ENCODE measurements at places on chromosomes 13 and 19.

DNA sequence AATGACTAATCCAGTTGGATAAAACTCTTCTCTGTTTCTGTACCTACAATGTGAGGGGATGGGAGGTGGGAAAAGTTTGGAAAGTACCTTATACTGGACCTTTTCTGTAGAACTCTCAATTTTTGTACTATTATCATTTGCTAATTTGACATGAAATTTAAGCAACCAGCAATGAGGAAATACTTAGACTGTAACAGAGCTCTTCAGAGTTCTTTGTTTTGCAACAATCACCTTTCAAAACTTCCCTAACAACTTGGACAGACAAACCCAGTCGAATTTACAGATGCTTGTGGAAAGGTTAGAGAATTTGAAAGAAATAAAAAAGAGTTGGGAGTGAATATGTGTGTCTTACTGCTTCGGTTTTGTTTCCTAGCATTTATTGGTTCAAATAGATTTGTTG, 16.8 kb downstream of the KBTBD7 start:
- DNase-seq: no peak

DNA sequence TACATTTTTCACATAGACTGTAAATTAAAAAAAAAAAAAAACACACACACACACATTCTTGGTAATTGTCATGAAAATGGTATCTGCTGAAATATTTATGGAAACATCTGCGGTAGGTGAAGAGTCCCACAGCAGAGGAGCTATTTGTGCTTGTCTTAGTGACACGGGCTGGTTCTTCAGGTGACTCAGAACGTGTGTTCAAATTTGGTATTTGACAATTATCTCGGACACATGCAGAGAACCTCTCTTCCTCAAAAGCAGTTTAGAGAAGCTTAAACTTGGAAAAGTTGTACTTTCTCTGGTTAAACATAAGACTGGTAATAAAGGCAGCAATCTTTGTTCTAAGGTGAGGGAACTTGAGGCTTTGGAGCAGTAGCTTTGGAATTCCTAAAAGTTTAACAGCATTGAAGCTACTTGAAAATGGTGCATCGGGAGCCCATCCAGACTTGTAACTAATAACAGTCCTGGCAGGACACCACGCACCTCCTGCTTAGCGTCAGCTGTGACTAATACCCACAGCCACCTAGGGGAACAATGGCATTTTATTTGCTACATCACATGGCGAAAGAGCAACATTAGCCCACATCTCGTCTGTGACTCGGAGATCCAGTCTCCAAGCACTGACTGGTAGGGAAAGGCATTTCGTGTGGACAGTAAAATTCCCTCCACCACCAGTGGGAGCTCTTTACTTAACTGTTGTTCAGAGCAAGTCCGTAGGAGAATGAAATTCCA, 1505.1 kb upstream of the SLC10A2 start:
- DNase-seq: no peak

DNA sequence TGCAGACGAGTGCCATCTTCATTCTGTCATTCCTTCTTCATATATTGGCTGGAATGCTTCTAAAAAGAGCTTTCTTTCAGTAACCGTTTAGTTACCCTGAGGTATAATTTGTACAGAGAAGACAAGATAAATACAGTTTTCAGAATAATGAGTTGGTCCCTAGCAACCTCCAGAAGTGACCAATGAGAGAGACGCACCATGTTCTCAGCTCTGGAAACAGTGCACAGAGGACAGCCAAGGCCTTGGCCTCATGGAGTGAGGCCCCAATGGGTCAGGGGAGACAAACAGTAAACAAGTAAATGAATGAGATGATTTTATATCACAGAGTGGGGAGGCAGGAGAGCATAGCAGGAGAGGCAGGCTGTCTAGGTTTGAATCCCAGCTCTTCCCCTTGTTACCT, 90.7 kb downstream of the DPF1 start:
- DNase-seq: no peak

GRCh38 chr13:44812818-44813217, 176.5 kb downstream of the NUFIP1 start:
- DNase-seq: no peak

- no peak for DNase-seq
Observed at GRCh38 chr13:26323764-26324163, 69.8 kb downstream of the CDK8 start.

- DNase-seq: no peak
Observed at GRCh38 chr19:50371914-50372475, 4.3 kb upstream of the NR1H2 start.

DNA sequence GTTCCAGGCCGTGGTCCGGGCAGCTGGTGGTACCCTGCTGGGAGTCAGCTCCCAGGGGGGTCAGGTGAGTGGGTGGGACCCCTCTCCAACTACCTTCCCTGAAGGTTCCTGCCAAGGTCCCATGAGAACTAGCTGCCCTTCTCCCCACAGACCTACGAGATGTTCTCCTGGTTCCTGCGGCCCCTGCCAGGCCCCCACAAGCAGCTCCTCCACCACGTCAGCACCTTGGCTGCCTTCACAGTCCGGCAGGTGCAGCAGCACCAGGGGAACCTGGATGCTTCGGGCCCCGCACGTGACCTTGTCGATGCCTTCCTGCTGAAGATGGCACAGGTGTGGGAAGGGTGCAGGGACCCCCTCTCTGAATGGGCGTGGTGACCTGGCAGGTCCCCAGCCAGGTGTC, 5.5 kb downstream of the CYP2S1 start:
- no peak for DNase-seq

- no peak for DNase-seq
Observed at GRCh38 chr13:113157929-113158747, at the start of gene PROZ. TSS of gene PROZ (plus strand) at chr13:113158648. CDS start at chr13:113158661, 13 bp downstream.

GRCh38 chr13:24178847-24179485, 18.4 kb downstream of the SPATA13 start:
- DNase-seq: no peak
